KG1 (cell line): ENCODE measurements at places on chromosomes 4 and X.

- DNase-seq, result no peak
Measured at GRCh38 chr4:159608436-159608835, 505.6 kb downstream of the RAPGEF2 start.

DNA sequence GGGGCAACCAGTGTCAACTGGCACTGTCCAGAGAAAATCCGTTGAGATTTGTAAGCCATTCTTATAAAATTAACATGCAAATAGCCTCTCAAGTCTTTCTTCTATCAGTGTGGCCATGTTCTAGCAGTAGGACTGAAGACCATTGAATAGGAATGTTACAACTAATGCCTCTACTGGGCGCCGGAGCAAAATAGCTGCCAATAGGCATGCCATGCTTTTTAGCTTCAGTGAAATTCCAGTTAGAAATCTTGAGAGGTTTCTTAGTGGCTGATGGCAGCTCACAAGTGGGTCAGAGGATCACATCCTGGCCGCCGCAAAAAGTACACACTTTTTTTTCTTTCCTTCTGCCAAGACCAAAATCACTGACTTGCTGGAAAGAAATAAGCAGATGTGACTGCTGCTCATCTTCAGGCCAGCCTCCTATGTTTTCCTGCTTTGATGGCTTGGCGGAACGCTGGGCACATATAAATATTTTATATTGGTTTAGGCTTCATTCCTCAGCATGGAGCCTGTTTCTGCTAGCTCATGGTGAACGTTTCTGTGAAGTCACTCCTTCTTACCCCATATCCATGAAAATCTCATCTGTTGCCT is 293.1 kb downstream of the TENM3 start:
- no peak for DNase-seq

GRCh38 chr4:65861993-65862392 is 191.7 kb upstream of the EPHA5 start:
- DNase-seq, result no peak

DNA sequence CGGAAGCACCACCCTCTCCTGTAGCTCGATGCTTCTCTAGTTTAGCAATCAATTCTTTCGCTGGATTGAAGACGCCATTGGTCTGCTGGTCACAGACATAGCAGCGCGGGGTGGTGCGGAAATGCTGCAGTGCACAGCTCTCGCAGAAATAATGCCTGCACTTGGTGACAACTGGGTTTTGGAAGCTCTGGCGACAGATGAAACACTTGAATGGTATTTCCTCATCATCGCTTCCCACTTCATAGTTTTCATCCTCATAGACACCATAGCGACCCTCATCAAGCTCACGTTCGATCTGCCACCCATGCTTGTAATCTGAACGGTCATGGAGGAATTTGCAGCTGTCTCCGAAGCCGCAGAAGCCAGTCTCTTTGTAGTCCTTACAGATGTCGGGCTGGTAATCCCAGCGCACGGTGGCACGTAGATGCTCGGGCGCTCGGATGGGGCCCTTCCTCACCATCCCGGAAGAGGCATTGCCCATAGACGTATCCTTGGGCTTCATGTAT is 854 bp downstream of the RNF113A start:
- no peak for DNase-seq

- no peak for DNase-seq
Measured at GRCh38 chr4:10413177-10413576, 44.0 kb downstream of the ZNF518B start.

- no peak for DNase-seq
Measured at GRCh38 chr4:57102050-57102624, 8.0 kb downstream of the IGFBP7 start.

DNA sequence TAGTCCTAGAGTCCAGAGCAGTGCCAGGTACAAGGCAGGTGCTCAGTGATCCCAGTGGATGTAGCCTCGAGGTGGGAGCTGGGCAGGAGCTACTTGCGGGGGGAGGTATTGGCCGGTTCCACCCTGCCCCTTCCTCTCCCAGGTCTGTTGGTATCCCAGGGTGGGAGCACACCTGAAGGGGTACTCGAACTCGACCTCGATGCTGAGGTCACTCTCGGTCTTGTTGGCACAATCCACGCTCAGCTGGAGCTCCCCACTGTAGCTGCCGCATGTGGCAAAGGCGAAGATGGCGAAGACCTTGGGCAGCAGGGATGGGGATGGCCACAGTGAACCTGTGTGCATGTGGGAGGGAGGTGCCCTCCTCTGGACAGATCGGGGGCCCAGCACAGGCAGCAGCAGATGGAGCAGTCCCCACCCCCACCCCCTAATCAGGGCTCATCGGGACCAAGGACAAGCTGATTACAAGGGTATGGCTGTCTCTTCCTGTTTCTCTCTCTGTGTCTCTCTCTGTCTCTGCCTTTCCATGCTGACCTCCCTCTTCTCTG is 2.4 kb downstream of the SYP start:
- DNase-seq, result no peak

DNA sequence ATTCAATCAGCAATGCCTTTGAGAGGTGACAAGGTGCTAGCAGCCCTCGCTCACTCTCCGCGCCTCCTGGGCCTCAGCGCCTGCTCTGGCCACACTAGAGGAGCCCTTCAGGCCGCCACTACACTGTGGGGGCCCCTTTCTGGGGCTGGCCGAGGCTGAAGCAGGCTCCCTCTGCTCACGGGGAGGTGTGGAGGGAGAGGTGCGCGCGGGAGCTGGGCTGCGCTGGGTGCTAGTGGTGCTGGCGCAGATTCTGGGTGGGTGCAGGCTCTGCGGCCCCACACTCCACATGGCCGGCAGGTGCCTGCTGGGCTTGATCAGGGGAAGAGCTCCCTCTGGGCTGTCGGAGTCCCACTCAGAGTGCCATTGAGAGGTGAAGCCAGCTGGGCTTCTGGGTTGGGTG is 351.0 kb downstream of the GASK1B start:
- no peak for DNase-seq

- no peak for DNase-seq
Measured at GRCh38 chrX:65990702-65991101, 49.2 kb downstream of the VSIG4 start.

DNA sequence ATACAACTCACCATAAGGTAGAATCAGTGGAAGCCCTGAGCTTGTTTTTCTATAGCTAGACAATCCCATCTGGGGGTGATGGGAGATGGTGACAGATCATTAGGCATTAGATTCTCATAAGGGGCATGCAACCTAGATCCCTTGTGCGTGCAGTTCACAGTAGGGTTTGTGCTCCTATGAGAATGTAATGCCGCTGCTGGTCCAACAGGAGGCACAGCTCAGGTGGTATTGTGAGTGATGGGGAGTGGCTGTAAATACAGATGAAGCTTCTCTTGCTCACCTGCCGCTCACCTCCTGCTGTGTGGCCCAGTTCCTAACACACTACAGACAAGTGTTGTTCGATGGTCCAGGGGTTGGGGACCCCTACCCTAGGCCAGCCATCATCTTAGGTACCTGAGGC is 5.9 kb upstream of the GATB start:
- DNase-seq, result no peak

- no peak for DNase-seq
Measured at GRCh38 chr4:158609116-158609515, 62.6 kb downstream of the C4orf46 start.

DNA sequence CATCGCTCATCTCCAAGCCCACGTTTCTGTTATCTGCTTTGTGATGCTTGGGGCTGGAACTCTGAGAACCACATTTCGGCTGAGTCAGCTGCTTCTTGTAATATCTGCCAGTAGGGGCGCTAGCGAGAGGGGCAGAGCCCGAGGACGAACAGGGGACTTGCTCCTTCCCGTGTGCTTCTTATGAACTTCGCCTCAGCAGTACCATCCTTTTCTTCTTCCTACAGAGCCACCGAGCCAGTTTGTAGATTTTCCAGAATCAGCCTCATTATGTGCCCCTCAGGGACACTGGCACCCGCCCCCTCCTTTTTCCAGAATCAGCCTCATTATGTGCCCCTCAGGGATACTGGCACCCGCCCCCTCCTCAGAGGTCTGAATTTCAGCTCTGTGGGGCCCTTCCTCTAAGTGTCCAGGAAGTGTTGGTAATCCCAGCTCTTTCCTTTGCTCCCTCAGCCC is 441.7 kb upstream of the RASGEF1B start:
- peak; percentile 36 for DNase-seq

DNA sequence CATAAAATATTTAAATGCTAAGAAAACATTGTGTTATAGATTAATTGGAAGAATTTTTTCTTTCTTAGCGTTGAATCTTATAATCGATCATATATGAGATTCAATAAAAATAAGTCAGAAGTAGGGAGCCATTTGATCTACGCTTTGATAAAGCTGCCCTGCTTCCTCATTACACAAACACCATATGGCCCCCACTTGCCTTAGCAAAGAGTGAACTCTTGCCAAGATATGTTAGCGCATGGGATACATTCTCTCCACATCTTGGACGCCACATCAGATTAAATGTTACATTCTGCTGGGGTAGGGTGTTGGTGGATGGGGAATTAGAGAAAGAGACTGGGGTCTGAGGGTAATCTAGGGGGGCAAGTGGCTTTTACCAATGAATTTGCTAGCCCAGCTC is 207.7 kb upstream of the MID1 start:
- DNase-seq, result no peak

- DNase-seq, result no peak
Measured at GRCh38 chr4:55125087-55125721, at the start of gene KDR. Gene KDR (minus strand): TSS chr4:55125595. CDS start chr4:55125293, 302 bp downstream.

GRCh38 chrX:106725931-106726330 is 570 bp upstream of the RNF128 start:
- no peak for DNase-seq

DNA sequence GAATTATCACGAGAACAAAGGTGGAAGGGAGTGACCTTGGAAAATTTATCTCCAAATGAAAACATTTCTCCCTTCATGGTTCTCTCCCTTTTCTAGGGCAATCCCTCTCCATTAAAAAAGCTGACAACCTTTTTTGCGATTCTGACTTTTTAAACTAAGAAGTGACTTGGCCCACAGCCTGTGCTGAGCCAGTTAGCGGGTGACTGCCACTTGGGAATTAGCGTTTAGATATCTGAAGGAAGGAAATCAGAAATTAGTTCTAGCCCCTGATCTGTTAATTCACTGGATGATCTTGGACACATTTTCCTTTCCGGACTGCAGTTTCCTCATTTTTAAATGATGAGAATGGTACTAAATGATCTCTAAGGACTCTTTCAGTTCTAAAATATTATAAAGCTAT is 245.0 kb downstream of the FBXO8 start:
- DNase-seq, result no peak

- no peak for DNase-seq
Measured at GRCh38 chr4:126727461-126727860, 905.3 kb upstream of the INTU start.

- DNase-seq, result no peak
Measured at GRCh38 chr4:111847296-111848008, 297.8 kb upstream of the FAM241A start.

DNA sequence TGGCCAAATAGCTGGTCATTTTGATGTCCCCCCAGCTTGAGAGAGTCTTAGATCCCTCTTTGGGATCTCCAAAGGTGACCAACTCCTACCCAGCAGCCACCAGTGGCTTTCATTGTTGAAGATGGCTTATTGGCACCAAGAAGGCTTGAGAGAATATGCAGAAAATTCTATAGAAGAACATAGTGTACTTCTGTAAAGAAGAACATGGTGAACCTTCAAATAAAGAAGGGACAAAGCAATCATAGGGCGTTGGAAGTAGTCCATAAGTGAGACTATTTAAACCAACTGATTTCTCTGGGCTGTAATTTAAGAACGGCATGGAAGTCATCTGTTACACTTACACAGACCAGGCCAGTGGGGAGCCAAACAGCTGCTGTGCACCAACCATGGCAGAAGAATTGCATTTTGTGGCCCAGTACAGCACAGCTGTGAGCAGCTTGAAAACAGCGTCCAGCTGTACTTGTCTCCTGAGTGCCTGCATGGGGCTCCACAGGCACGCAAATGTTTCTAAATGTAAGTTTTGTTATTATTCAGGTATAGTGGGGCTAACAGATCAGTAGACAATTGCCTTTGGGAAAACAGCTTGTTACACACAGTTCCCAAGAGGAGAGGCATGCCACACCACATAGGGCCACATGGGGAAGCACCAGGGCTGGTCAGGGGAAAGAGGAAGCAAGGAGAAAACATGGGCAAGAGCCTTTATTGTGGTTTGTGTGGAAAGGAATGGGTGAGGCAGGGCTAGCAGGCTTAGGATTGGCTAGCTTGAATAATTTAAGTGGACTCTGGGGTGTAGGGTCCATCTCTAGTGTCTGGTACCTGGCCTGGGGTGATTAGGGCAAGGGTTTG is 125.0 kb downstream of the ARHGAP6 start:
- DNase-seq, result no peak

DNA sequence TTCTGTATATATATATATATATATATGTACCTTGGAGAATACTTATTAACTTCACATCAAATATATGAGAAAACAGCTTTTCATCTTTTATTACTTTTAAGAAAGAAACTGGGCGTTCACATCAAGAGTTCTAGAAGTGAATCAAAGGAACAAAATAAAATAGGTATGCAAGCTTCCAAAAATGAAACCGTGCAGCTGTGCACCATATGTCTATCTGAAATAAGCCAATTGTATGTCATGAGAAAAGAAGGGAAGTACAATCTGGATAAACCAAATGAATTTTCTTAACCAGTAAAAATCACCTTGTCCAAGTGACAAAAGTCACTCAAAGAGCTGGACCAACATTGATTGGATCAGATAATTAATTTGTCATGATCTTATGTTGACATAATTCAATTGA is 405.4 kb upstream of the TECRL start:
- DNase-seq, result no peak

GRCh38 chr4:150136036-150136435 is 57.8 kb downstream of the DCLK2 start:
- no peak for DNase-seq

DNA sequence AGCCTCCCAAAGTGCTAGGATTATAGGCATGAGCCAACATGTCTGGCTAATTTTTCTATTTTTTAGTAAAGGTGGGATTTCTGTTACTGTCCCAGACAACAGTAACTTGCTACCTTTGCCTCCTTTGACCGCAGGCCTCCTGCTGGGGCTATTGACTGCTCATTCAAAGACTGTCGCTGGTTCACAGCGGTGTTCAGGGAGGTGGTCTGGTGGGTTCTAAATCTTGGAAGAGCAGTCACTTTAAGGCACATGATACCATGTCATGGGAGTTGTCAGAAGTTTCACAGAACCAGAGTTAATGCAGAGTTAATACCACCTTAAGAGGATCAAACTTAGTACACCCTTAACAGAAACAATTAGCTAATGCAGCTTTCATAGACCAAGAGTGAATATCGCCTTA is 3.8 kb downstream of the ASMT start:
- no peak for DNase-seq

DNA sequence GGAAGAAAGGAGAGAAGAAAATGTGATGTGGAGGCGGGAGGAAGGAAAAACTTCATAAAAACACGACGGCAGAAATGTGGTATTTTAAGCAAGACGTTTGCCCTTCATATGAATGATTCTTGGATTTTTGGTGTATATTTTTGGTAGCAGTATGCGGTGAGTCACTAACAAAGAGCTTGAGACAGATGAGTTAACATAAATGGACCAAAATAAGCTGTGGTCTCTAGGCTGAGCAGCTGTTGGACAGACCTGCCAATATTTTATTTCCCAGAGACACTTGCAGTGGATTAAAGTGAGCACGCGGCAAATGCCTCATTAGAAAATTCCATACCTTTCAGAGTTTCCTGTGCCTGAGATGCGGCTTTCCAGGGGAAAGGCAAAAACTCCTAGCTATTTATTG is 43.1 kb upstream of the RPS6KA3 start:
- no peak for DNase-seq
